Activated CD8-positive, alpha-beta T cell treated with anti-CD3 and anti-CD28 coated beads, Interleukin-2, amount 10 ng/mL, durations not matched to agents 7 days and 5 days (primary cell): ENCODE measurements at places on chromosomes 5 and 9. TPM values are rescaled to one million over a fixed set of nuclear protein-coding genes. Genes with fewer than 3 reads are reported as not detected.
A peak's percentile ranks its signal among the peaks of the same experiment; 100 is the strongest.

The ADAMTS12 gene
- total RNA-seq, result not detected

DNA sequence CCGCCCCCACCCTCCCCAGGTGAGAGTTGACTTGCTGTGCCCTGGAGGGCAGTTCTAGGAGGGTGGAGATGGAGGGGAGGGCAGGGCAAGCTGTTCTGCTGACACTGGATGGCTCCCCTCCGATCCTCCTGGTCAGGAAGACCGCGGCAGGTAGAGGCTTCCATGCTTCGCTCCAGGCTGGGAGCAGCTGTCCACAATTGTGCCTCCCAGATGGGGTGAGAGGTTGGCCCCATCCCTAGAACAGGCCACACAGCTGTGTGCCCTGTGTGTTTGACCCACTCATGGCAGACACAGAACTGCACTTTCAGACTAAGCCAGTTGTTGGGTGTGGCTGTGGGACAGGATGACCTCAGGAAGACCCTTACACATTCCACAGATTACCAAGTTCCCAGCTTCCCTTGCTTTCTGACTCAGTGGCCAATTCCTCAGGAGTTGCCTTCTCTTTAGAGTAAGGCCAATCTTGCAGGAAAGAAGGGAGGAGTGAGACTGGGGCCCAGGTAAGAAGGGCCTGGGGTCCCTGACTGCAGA lies 72.1 kb upstream of the HSPA9 start:
- DNase-seq, result no peak

DNA sequence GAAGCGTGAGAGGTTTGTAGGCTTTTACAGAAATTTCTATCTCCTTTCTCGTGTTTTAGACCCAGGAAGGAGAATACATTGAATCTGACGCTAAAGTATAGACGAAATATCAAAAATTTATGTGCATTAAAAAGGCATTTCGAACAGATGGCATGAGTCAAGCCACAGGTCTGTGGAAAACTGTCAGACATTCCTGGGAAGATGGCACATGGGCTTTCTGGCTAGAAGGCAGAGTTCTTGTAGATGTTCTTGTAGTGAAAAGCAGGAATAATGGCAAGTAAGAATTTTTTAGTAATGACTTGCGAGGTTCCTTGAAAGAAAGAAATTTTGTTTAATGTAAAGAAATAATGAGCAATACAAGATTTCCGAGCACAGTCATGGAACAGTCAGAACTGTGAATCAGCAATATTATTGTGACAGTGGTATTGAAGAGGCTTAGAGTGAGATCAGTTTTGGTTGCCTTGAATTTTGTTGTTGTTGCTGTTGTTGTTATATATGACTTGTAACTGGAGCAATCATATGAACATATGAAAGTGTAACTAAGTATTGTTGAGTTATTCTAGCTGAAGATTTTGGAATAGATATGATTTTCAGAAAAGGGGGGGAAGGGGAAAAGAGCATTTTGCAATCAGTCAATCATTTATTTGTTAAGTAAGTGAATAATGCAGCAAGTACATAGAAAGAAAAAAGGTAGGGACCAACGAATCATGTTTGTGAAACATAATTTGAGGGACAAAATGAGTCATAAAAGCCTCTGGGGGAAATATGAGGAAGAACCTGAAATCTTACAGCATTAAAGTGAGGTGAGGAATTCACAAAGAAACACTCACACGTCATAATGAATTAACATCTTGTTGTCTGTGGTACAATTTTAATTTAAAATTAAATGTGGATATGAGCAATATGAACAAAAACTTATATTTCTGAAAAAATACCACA lies 339.0 kb upstream of the CTNND2 start:
- DNase-seq, result no peak

The QRFP gene
- not detected for total RNA-seq

- DNase-seq, result no peak
These were observed 82.8 kb downstream of the DCP2 start for GRCh38 chr5:113059232-113060040.

- no peak for DNase-seq
These were observed 14.0 kb downstream of the TMEM174 start for GRCh38 chr5:73186976-73187375.

DNA sequence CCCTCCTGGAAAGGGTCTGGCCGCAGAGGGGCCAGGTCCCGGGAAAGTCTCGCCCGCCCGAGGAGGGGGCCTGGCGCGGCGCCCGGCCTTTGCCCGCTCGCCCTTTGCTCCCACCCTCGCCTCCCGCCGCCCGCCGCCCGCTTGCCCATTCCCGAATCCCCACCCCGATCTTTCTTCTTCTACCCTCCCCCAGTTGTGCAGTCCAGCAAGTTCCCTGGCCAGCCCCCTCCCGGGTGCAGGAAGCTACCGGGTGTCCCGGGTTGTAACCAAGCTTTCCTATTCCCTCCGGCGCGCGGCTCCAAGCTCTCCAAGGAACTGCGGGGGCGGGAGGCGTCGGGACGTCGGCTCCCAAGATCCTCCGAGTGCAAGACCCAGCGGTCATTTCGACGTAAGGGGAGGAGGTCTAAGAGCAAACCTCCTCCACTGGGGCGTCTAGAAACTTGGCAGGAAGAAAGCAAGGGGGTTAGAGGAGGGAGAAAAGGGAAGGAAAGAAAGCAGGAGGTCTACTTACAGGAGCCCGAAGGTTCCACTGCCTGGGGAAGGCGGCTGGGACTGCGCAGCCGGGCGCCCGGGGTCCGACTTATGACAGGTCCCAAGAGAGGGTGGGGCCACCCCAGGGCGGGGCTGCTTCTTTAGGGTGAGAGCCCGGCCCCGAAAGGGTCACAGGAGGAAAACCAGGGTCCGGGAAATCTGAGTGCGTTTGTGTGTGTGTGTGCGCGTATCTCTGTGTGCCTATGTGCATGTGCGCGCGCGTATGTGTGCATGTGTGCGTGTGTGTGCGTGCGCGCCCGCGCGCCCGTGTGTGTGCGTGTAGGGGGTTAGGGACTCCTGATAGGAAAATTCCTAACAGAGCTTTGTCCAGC lies at the start of gene PTGR1:
TSS of gene PTGR1 (minus strand) at position 556 of the 863 bp plus-strand sequence. CDS start 2,225 bp downstream, outside the sequence.
- DNase-seq, result peak; percentile 30

- DNase-seq, result no peak
These were observed 57.3 kb downstream of the GADD45G start for GRCh38 chr9:89661956-89662717.

- DNase-seq, result no peak
These were observed 89.2 kb upstream of the PRLR start for GRCh38 chr5:35319333-35320002.
